ENCODE measurements at places on chromosomes 13 and 19. TPM values are rescaled to one million over a fixed set of nuclear protein-coding genes. Genes with fewer than 3 reads are reported as not detected.

GRCh38 chr19:35592226-35592625, 6.3 kb downstream of the PMIS2 start:
- no peak overlapping the region for H3K4me3 ChIP-seq
- peaks cover 4% of the 10 kb centered on the region for H3K4me1 ChIP-seq
- peak; percentile 49 for DNase-seq
- no peaks in the 10 kb centered on the region for H3K36me3 ChIP-seq

DNA sequence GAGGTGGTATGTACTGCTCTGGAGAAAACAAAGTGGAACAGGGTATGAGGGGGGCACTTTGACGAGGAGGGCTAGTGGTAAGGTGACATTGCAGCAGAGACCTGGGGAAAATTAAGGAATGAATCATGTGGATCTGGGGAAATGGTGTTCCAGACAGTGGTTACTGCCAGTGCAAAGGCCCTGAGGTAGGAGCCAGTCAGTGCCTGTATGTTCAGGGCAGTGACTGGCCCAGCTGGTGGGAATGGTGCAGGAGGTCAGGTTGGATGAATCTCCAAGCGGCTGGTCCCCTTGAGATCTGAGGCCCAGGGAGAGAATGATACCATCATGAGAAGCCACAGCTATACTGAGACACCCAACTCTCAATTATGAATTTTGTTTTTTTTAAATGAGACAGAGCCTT, 4.9 kb downstream of the VAV1 start:
- DNase-seq, result no peak
- H3K27me3 ChIP-seq, result no peaks in the 10 kb centered on the region
- H3K4me1 ChIP-seq, result peaks cover 61% of the 10 kb centered on the region
- H3K27ac ChIP-seq, result peak overlapping the region; percentile 38

DNA sequence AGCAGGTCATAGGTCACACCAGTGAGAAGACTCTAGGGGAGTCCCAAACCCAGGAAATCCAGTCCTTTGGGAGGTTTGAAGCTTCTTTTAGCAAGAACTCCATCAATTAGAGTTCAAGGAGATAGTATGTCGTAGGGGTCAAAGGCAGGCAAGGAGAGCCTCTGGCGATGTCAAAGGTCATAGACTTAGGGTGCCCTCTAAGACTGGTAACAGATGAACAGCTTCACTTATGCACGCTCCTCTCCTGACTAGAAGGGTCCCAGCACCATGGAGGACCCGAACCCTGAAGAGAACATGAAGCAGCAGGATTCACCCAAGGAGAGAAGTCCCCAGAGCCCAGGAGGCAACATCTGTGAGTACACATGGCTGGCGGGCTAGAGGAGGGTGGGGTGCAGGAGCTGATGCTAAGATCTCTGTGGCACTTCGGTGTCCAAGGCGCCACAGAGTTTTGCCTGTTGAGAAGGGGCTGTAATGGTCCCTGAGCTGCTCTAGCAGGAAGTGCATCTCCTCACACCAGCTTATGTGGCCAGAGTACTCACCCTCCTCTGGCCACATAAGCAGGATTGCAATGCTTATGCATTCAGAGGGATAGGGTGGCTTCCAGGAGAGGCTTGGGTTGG, 557 bp downstream of the ZNF576 start:
- H3K27me3 ChIP-seq, result no peaks in the 10 kb centered on the region
- peak overlapping the region; percentile 87 for H3K4me3 ChIP-seq
- DNase-seq, result peak; percentile 30
- H3K36me3 ChIP-seq, result peaks cover 29% of the 10 kb centered on the region
- H3K27ac ChIP-seq, result peak overlapping the region; percentile 95

GRCh38 chr19:35122687-35123551, 7.3 kb downstream of the FXYD3 start:
- H3K27ac ChIP-seq, result no peak overlapping the region
- no peaks in the 10 kb centered on the region for H3K27me3 ChIP-seq
- H3K4me1 ChIP-seq, result peaks cover 13% of the 10 kb centered on the region
- no peak for DNase-seq
- no peaks in the 10 kb centered on the region for H3K36me3 ChIP-seq

DNA sequence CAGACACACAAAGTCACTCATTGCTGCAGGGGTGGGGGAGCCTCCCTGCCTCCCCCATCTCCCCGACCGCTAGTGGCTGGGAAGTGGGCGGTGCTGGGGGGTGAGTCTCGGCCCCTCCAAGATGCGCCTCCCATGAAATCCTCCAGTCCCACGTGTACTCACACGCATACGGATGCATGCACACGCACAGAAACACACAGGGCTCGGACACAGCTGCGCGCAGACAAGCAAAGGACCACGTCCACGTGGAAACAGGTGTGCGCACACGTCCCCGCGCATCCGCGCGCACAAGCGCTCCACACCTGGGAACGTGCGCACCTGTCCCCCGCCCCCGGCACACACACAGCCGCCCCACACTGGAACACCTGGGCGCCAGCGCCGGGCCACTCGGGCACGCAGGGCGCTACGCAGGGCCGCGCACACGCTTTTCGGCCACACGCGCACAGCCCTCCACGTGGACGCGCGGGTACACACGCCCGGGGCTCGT, 687 bp downstream of the MATK start:
- peak overlapping the region; percentile 75 for H3K27ac ChIP-seq
- peak overlapping the region; percentile 80 for H3K4me3 ChIP-seq
- H3K4me1 ChIP-seq, result peaks cover 3% of the 10 kb centered on the region
- H3K36me3 ChIP-seq, result peaks cover 26% of the 10 kb centered on the region
- DNase-seq, result peak; percentile 44
- no peaks in the 10 kb centered on the region for H3K27me3 ChIP-seq

EVI5L gene
- total RNA-seq, result 4.8 TPM
